NT2/D1 (cell line): ENCODE measurements at places on chromosomes 7 and 10.

DNA sequence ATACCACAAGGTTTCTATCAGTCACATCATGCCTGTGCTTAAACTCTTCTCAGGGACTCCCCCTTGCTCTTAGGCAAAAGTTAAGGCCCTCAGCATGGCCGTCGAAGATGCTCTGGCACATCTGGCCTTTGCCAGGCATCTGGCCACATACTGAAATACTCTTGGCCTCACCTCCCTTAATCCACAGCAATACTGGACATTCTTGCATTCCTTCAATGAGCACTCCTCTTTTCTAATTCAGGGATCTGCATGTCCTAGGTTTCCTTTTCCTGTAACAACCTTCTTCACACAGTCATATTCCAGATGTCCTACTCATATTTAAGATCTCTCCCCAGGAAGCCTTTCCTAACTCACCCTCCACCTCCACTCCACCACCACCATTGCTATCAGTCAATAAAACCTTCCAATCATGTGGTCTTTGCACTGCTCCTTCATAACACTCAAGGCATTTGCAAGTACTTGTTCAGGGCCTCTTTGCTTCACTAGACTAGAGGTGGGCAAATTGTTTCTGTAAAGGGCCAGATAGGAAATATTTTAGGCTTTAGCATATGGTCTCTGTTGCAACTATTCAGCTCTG lies 216.6 kb downstream of the KCNMA1 start:
- DNase-seq, result no peak

- DNase-seq, result no peak
These were observed 70.5 kb upstream of the GPR26 start for GRCh38 chr10:123595661-123596060.

GRCh38 chr10:97338041-97338440 lies 3.5 kb upstream of the FRAT2 start:
- no peak for DNase-seq

DNA sequence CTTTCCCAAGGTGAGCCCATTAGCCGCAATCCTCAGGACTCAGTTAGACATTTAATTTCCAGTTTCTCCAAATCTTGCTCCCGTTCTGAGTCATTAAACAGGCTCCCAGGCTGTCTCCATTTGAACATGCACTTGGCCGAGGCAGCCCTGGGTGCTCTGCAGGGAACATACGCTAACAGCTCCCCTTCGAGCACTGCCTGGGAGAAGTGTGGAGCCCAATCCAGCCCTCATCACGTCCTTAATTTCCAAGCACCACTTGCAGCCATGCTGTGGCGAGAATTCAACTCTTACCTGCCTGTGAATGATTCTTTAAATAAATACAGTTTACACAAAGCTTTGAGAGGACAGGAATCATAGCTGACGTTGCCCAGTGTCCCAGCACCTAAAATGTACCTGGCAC lies 218.2 kb downstream of the CCSER2 start:
- DNase-seq, result no peak

GRCh38 chr10:91002656-91003055 lies 81.8 kb upstream of the ANKRD1 start:
- DNase-seq, result no peak

GRCh38 chr7:25124465-25125136 lies 459 bp downstream of the CYCS start:
- DNase-seq, result no peak

GRCh38 chr7:30389791-30390190 lies 88.8 kb downstream of the NOD1 start:
- DNase-seq, result no peak

GRCh38 chr7:149471289-149471953 lies 10.6 kb upstream of the ZNF777 start:
- no peak for DNase-seq

DNA sequence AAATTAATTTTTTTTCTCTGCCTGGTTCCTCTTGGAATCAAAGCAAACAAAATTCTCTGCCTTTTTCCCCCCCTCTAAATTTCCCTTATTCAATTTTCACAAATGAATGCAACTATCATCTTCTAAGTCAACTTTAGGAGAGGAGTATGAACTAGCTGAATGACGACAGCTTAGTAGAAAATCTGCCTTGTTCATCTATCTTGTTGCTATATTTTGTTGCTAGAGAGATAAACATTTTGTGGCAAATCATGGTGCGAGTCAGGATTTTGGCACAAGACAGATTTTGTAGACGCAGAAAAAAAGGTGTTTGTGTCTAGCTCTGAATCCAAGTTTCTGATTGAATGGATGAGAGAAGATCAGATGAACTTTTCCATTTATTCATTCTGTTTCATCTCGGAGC lies 81.0 kb upstream of the FZD8 start:
- DNase-seq, result no peak

GRCh38 chr10:96305019-96305418 lies 785 bp downstream of the DNTT start:
- no peak for DNase-seq

DNA sequence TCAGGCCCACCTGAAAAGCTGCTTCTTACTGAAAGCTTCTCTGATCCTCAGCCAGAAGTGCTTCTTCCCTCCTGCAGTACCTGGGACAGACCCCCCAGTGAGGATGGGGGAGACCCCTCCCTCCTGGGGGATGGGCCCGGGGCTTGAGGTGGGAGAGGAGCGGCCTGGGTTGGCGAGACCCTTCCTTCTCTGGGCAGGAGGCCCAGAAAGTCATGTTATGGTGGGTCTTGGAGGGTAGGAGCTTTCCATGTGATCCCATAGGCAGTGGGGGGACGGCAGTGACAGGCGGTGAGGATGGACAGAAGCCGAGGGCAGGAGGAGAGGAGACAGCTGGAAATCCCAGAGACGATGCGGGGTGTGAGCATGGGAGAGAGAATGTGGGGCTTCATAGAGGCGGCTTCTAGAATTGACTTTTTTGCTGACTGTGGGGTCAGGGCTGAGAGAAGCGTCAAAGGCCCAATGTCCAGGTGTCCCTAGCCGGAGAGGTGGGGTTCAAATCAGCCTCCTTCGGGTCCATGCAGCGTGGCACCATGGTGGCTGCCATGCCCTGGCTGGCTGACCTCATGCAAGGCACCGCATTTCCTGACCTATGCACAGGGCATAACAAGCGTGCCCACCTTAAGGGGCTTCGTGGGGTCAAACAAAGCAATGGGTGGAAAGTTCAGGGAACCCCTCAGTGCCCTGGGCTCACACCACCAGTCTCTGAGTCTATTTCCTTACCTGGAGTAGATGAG lies 154.0 kb downstream of the UBE2H start:
- DNase-seq, result no peak

DNA sequence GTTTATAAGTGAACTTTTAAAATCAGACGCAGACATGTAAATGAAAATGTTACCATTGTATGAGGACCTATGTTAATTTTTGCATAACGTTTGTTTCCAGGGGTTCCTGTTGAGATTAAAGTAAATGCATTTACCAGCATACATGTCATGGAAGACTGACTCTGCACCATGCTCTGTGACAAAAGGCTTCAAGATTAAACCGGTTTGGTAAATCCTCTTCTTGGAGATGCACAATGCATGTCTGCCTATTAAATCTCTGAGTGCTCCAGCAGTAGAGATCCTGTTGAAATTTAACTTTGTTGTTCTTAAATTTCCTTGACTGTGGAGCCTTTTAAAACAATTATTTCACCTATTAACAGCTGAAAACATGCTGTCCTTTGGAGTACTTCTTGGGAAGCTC lies 36.5 kb upstream of the JAZF1 start:
- DNase-seq, result no peak

DNA sequence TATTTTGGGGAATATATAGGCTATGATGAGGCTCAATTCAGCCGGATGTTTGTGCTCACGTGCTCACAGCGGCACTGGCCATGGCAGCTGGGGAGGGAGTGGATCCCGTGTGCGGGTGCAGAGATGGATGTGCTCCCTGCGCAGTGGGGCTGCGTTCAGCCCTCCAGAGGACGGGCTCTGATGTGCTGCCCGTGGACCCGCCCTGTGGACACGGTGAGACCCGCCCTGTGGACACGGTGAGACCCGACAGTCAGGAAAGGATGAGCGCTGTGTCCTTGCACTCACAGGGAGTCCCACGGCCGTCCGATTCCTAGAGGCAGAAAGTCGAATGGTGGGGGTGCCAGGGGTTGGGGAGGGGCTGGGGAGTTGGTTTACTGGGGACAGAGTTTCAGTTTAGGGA lies 89.0 kb downstream of the DNAJB6 start:
- no peak for DNase-seq

GRCh38 chr7:28065308-28065707 lies 115.3 kb downstream of the JAZF1 start:
- no peak for DNase-seq

DNA sequence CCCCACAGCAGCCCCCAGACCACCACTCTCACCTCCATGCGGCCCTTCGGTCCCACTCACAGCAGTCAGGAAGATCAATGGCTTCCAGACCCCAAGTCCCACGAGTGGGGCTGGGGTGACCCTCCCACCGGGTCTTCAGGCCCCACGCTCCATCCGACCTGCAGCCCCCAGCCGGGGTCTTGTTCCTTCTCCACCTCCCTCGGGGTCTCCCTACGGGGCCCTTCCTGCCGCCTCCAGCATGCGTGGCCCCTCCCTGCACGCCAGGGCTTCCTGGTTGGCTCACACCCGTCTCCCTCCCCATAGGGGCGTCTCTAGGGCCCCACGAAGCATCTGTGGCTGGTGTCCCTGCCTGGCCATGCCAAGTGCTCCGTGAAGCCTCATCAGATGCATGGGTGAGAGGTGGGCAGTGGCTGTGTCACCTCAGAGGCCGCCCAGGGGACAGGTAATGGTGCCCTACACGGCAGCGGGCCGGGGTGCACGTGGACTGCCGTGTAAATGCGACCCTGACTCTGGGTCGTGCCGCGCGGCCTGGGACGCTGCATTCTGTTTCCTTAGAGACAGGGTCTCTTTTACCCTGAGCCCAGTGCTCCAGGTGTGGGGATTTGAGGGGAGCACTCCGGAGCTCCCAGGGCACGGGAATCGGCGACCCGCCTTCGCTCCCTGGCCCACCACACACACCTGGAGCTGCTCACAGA lies 19.9 kb downstream of the ADAP1 start:
- no peak for DNase-seq

GRCh38 chr10:103645141-103646054 lies 151.9 kb downstream of the NEURL1 start:
- no peak for DNase-seq

DNA sequence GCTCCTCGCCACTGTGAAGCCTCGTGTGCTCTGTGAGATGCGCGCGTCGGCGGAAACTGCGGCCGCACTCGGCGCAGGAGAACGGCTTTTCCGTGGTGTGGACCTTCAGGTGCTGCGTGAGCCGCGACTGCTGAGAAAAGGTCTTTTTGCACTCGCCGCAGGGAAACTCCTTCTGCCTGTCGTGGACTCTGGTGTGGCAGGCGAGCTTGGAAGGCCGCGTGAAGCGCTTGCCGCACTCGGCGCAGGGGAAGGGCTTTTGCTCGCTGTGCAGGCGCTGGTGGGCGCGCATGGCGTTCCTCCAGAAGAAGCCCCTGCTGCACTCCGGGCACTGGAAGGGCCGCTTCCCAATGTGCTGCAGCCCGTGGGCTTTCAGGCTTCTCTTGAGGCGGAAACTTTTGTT lies 13.7 kb upstream of the ZNF786 start:
- no peak for DNase-seq

DNA sequence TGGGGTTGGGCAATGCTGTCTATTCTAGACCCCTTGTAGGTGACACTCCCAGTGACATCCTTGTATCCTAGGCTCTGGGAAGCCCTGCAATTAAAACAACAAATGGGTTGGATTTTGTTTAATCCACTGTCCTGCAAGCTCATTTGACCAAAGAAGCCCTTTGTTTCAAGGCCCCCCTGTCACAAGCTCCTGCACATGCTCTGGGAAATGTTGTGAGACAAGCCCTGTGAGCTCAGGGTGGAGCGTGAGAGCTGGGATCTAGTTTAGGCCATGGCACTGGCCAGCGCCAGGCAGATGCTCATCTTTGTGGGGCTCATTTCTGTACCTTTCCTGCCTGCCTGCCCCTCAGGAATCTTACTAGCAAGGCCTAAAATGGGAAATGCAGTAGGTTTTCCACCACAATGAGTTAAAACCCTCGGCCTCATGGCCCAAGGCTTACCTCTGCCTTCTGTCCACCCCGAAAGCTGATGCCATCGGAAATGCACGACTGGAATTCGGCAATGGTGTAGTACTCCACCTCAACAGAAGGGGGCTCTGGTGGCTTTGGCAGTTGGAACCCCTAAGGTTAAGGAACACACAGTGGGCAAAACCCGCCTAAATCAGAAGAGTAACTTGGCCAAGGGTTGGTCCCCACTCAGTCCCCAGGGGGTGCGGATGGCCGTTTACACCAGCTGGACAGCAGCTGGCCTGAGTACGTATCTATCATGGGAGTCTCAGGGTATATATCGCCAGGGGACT lies 112.0 kb downstream of the NEURL1 start:
- peak; percentile 20 for DNase-seq

- DNase-seq, result no peak
These were observed 38.9 kb downstream of the FAM20C start for GRCh38 chr7:231030-231857.

DNA sequence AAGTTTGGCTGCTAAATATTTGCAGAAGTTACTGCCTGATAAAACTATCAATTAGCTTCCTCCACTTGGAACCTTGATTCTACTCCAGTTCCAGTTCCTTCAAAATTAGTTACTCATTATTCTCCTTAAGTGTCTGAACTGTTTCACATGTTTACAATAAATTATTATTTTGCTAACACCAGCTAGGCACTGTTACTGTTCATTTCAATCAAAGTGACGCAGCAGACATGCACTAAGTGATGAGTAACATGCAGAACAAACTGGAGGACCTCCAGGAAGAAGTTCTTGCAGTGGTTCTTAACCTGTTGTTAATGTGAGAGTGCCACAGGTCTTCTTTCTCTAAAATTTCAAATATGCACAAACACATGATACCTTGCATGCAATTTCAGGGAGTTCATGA lies 491.8 kb upstream of the SEMA3A start:
- no peak for DNase-seq

DNA sequence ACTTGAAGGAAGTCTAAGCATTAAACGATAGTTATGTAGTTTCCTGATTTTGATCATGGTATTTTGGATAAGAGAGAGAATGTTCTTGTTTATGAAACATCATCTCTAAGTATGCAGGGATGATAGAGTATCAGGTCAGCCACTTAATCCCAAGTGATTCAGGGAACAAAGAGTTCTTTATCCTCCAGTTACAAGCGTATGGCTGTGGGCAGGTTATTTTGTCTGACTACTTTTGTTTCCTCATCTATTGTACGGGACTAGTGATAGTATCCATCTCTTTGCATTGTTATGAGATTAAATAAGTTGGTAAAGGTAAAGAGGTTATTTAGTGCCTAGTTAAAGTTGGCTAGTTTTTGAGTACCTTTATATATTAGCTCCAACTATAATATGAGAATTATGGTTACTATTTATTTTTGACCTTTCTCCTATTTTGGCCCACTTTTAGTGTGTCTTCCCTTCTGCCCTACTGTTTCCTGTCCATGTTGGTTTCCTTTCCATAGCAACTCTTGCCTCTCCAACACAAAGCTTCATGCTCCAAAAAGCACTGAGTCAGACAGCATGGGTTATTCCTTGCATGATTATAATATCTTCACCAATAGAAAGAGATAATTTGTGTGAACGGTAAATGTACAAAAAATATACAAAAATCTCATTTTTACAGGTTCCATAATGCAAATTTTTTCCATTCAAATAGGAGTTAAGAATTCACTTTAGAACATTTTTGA lies 65.4 kb downstream of the SP8 start:
- no peak for DNase-seq
